ENCODE measurements at places on chromosomes 7 and 10.

DNA sequence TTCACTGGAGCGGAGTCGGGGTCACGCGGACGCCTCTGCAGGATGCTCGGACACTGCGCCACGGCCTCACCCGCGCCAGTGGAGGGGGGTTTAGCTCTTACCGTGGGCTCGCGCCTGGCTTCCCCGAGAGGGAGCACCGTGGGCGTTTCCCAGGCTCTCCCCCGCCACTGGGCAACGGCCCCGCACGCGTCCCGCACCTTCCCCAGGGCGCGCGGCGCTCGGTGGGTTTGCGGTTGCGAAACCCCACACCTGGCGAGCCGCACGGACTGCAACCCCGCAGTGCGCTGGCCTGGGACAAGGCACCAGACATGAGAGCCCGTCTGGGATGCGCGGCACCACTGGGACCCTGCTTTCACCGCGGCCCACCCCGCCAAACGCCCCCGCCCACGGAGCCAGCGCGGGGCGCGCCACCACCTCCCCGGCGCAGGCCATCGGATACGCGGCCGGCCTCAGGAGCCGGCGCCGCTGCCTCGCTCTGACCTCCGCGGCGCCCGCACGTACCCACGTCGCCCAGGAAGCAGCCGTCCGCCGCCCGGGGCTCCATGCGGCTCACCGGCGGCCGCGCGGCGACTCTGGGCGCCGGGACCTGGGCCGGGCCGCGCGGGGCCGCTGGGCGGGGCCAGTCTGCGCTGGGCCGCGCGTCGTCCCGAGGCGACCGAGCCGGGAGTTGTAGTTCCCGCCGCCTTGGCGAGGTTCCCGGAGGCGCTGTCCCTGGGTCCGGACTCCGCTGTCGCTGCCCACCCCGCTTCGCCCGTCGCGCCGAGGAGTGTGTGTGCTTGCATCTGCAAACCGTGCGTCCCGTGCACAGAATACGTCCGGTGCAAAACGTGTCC is at the start of gene ASB13:
TSS of gene ASB13 (minus strand) at position 588 of the 833 bp plus-strand sequence. CDS start at position 544, 44 bp downstream.
- peak; percentile 8 for DNase-seq

GRCh38 chr10:112261281-112261822 is 21.8 kb upstream of the TECTB start:
- DNase-seq = no peak

GRCh38 chr10:121732656-121733445 is 134.6 kb upstream of the FGFR2 start:
- DNase-seq = no peak

DNA sequence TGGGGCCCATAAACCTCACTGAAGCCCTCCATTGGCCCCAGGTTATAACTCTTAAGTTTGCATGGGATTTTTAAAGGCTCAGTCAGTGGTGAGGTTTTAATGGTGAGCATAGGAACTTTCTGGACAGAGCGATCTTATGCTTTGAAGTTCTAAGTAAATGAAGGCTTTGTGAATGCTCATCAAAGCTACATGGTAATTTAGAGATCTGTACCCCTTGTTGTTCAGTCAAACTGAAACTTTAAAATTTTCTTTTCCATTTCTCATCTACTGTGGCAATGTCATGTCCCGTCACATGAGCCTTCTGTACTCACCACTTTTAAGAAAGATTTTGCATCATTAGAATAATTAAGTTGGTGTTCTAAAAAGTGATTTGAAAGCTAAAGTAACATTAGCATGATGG is 39.9 kb downstream of the CHN2 start:
- DNase-seq = no peak

GRCh38 chr7:105648561-105649401 is 67.5 kb upstream of the EFCAB10 start:
- peak; percentile 94 for DNase-seq

- DNase-seq = no peak
Observed at GRCh38 chr7:72035266-72035665, 376.9 kb downstream of the CALN1 start.

DNA sequence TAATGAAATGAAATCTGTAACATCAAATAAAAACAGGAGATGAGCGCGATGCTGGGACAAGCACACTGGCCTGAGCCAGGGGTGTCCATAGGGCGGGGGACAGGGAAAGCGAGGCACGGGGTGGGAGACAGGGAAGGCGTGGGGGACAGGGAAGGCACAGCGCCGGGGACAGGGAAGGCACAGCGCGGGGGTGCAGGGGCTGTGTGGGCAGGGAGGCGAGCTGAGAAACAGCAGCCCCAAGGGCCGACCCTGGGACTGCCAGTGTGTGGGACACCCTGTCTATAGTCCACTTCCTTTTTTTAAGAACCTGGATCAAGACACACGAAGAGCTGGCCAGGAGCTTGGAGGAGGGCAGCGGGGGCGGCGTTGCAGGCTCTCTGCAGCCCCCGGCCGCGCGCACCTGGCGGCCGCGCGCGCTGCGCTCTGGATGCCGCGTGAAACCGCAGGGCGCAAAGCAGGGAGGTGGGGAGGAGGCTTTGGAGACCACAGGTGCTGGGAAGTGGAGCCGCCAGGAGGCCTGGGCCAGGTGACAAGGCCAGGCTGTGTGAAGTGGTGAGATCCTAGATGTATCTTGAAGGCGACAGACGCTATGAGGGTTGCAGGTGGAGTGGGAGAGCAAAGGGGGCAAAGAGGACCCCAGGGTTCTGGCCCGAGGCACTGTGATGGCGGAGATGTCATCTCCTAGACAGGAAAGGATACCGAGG is 157.7 kb downstream of the COBL start:
- no peak for DNase-seq

DNA sequence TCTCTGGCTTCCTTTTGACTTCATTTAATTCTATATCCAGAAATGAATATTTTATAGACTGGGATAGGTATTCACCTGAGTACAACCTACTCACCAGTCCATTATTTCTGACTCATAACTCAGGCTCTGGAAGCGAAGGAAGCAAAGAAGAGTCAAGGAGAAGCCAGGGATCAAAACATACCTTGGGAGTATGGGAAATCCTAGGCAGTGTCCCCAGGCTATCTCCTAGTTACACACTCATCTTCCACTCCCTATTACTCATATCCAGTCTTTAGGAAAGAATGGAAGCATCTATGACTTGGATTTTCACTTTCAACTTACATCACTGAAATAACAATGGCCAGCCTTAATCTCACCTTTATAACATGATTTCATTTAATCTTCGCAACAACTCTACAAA is 40.9 kb upstream of the ELAPOR2 start:
- no peak for DNase-seq
